Endothelial cell (in vitro differentiated cells): ENCODE measurements at places on chromosomes 3 and 15. TPM values are rescaled to one million over a fixed set of nuclear protein-coding genes. Genes with fewer than 3 reads are reported as not detected.

GRCh38 chr15:45409596-45409995 lies 31.3 kb upstream of the GATM start:
- H3K27me3 ChIP-seq: no peaks in the 10 kb centered on the region
- no peak for DNase-seq
- H3K4me3 ChIP-seq: peak overlapping the region; percentile 10
- H3K36me3 ChIP-seq: peaks cover 26% of the 10 kb centered on the region

DNA sequence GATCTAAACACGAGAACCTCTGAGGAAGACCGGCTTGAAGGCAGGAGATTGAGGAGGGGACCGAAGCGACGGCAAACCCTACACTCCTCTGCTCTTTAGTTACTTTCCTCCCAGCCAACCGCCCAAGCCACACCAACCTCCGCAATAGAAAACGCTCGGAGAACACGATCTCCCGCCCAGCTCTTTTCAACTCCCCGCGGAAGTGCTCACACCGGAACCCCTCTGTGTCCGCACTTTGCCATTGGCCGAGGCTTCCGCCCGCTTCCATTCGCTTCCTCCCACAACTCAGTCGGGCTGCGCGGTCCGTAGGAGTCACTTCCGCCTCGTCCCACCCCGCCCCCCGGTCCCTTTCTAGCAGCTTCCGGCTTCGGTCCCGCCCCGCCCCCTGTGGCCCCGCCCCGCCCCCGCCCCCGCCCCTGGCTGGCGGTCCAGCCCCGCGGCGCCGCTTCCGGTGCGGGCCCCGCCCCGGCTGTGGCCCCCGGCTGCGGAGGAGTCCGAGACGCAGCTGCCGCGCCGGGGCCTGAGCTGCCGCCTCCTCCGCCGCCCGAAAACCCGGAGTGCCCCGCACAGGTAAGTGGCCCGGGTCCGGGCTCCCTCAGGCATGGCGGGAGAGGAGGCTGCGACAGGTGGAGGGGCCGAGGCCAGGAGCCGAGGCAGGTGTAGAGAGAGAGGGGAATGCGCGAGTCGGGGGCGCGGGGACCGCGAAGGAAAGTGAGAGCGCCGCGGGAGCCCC lies at the start of gene ARID3B:
TSS of gene ARID3B (plus strand) at position 460 of the 733 bp plus-strand sequence. CDS start 2,717 bp downstream, outside the sequence.
- peak within 1 kb of the TSS; percentile 92 for H3K27ac ChIP-seq
- peaks cover 8% of the 10 kb centered on the region for H3K36me3 ChIP-seq
- peaks cover 8% of the 10 kb centered on the region for H3K27me3 ChIP-seq

Gene ASB14
- total RNA-seq: not detected

- H3K4me1 ChIP-seq: peaks cover 11% of the 10 kb centered on the region
- H3K36me3 ChIP-seq: no peaks in the 10 kb centered on the region
- DNase-seq: no peak
- H3K4me3 ChIP-seq: no peak overlapping the region
Measured at GRCh38 chr3:123336001-123336400, 112.9 kb downstream of the ADCY5 start.

DNA sequence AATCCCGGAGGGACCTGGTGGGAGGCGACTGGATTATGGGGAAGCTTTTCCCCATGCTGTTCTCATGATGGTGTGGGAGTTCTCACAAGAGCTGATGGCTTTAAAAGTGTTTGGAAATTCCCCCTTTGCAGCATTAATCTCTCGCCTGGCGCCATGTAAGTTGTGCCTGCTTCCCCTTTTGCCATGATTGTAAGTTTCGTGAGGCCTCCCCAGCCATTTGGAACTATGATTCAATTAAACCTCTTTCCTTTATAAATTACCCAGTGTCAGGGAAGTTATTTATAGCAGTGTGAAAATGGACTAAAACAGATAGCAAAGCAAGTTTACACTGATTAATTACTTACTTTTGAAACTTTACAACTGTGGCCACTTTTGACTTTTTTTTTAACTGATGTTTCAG lies 10.6 kb upstream of the U2SURP start:
- DNase-seq: no peak
- H3K27me3 ChIP-seq: no peaks in the 10 kb centered on the region
- no peak overlapping the region for H3K4me3 ChIP-seq
- no peaks in the 10 kb centered on the region for H3K4me1 ChIP-seq

Gene PDIA3
- total RNA-seq: 655 TPM

- H3K4me1 ChIP-seq: peaks cover 5% of the 10 kb centered on the region
- H3K27ac ChIP-seq: no peak overlapping the region
Measured at GRCh38 chr3:65005486-65005885, 317.7 kb upstream of the ADAMTS9 start.

- H3K4me1 ChIP-seq: no peaks in the 10 kb centered on the region
- H3K36me3 ChIP-seq: no peaks in the 10 kb centered on the region
- H3K4me3 ChIP-seq: no peak overlapping the region
- no peak overlapping the region for H3K27ac ChIP-seq
- DNase-seq: no peak
- H3K27me3 ChIP-seq: no peaks in the 10 kb centered on the region
Measured at GRCh38 chr3:192747145-192747544, 19.8 kb upstream of the FGF12 start.

Gene SLC9C1
- 0.13 TPM for total RNA-seq

- H3K27me3 ChIP-seq: peaks cover 2% of the 10 kb centered on the region
- H3K4me3 ChIP-seq: no peak overlapping the region
- DNase-seq: no peak
- no peak overlapping the region for H3K27ac ChIP-seq
Measured at GRCh38 chr3:135907422-135908165, 57.9 kb upstream of the PPP2R3A start.

- peaks cover 8% of the 10 kb centered on the region for H3K27me3 ChIP-seq
- DNase-seq: no peak
- peak overlapping the region; percentile 18 for H3K27ac ChIP-seq
- peaks cover 14% of the 10 kb centered on the region for H3K4me1 ChIP-seq
- no peaks in the 10 kb centered on the region for H3K36me3 ChIP-seq
Measured at GRCh38 chr3:172595664-172596393, 72.6 kb upstream of the TNFSF10 start.

Gene SIDT1
- 0.92 TPM for total RNA-seq

Gene CCDC39
- total RNA-seq: 0.46 TPM

DNA sequence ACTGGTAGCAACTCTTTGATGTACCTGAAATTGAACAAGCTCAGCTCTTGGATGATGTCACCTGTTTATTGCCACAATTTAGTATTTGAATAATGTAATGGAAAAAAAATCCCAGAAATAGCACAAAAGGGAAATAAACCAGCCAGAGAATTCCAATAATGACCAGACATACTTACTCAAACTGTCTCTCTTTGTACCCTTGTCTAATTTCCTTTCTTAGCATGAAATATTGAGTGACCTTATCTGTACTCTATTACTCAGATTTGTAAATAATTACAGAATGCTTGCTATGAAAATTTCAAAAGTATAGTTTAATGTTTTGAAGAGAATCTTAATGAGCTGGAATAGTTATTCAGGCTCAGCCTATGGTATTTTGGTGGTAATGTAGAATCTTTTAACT lies 555.4 kb upstream of the SGO1 start:
- H3K36me3 ChIP-seq: no peaks in the 10 kb centered on the region
- H3K27me3 ChIP-seq: no peaks in the 10 kb centered on the region
- no peaks in the 10 kb centered on the region for H3K4me1 ChIP-seq
- H3K4me3 ChIP-seq: no peak overlapping the region

GRCh38 chr15:71691458-71692417 lies 118.6 kb upstream of the NR2E3 start:
- no peaks in the 10 kb centered on the region for H3K36me3 ChIP-seq
- no peak for DNase-seq

GRCh38 chr15:69897061-69897460 lies 200.7 kb downstream of the TLE3 start:
- no peak overlapping the region for H3K4me3 ChIP-seq
- peaks cover 5% of the 10 kb centered on the region for H3K4me1 ChIP-seq
- no peak overlapping the region for H3K27ac ChIP-seq

GRCh38 chr15:99249270-99249841 lies at the start of gene TTC23:
TSS of gene TTC23 (minus strand) at chr15:99249581. CDS start at chr15:99228712, 20,869 bp downstream.
- peaks cover 21% of the 10 kb centered on the region for H3K4me1 ChIP-seq
- peak within 1 kb of the TSS; percentile 96 for H3K27ac ChIP-seq
- no peak within 1 kb of the TSS for H3K4me3 ChIP-seq
- no peaks in the 10 kb centered on the region for H3K36me3 ChIP-seq

DNA sequence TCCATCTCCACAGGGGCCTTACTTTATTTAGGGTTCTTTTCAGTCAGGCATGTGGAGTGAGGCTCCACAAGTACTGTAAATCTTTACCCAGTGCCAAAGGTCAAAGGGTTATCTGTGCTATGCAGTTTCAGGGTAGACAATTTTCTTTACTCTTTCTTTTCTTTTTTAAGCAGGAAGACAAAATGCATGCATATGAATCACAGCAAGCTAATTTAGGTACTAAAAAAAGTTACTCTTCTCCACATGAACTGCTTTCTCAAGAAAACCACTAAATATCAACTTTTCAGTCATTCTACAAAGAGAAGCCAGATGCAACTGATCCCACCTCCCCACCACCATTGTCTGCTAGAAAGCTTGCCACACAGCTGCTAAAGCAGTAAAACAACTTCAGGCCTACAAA lies 73.3 kb upstream of the PYGO1 start:
- peak overlapping the region; percentile 61 for H3K27ac ChIP-seq
- no peak overlapping the region for H3K4me3 ChIP-seq
- H3K27me3 ChIP-seq: peaks cover 5% of the 10 kb centered on the region
- H3K36me3 ChIP-seq: peaks cover 9% of the 10 kb centered on the region

GRCh38 chr15:67865766-67866165 lies 25.9 kb upstream of the RNU6-1 start:
- H3K27me3 ChIP-seq: peaks cover 1% of the 10 kb centered on the region
- no peak overlapping the region for H3K27ac ChIP-seq
- no peak overlapping the region for H3K4me3 ChIP-seq
- peaks cover 13% of the 10 kb centered on the region for H3K36me3 ChIP-seq
- no peak for DNase-seq
- H3K4me1 ChIP-seq: no peaks in the 10 kb centered on the region

Gene CCR3
- not detected for total RNA-seq

GRCh38 chr3:128369881-128370642 lies 96.6 kb downstream of the DNAJB8 start:
- H3K27ac ChIP-seq: no peak overlapping the region
- H3K4me3 ChIP-seq: no peak overlapping the region
- H3K36me3 ChIP-seq: peaks cover 10% of the 10 kb centered on the region
- peaks cover 8% of the 10 kb centered on the region for H3K27me3 ChIP-seq
- no peak for DNase-seq

- H3K4me1 ChIP-seq: peaks cover 14% of the 10 kb centered on the region
- peaks cover 4% of the 10 kb centered on the region for H3K36me3 ChIP-seq
- no peak overlapping the region for H3K4me3 ChIP-seq
- DNase-seq: peak; percentile 38
Measured at GRCh38 chr15:92391640-92392039, 2.0 kb upstream of the ST8SIA2 start.

DNA sequence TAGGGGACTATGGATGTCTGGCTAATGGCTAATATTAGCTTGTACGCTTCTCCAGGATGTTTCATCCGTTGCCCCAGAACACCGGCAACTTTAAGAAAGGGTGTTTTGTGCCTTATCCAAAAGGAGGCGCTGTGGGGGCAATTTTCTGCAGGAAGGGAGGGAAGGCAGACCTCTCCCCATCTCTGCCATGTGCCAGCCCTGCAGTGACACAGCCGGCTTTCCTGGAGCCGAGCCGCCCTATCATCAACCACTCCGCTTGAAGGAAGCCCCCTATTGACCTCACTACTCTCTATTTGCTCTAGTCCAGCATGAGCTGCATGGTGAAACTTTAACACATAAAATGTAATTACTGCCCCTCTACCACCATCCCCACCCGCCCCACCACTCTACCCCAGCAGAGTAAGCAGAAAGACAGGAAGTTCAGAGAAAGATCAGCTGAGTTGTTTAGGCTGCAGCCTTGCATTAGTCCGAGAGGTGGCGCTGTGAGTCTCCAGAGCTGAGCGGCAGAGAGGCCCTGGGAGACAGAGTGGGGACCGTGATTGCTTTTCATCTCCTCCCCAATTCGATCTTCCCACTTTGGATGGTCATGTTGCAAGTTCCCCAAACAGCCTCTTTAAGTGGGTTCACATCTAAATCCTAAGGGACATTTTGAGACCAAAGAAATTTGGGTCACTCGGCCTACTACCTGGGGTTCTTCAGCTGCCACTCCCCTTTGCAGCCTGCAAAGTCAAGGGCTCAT lies 24.5 kb upstream of the RAD18 start:
- peak overlapping the region; percentile 57 for H3K27ac ChIP-seq
- no peaks in the 10 kb centered on the region for H3K36me3 ChIP-seq
- H3K4me1 ChIP-seq: no peaks in the 10 kb centered on the region
- peaks cover 3% of the 10 kb centered on the region for H3K27me3 ChIP-seq

DNA sequence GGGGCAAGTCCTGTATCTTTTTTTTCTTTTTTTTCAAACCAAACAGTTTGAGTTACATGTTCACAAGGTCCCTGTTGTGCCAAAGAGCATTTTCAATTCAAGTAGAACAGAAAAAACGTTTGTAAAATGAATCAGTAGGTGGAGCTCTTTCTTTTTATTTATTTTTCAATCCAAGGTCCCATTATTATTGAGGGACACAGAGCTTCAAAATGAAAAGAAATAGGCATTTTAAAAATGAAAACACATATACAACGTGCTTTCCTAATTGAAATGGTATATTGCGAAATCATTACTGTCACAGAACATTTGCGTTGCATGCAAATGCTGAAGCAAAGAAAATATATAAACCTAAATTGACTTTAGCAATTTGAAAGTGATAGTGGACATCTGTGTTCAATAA lies 711.0 kb downstream of the MECOM start:
- H3K27me3 ChIP-seq: no peaks in the 10 kb centered on the region
- H3K4me1 ChIP-seq: no peaks in the 10 kb centered on the region
- H3K27ac ChIP-seq: no peak overlapping the region
- no peak for DNase-seq
- H3K4me3 ChIP-seq: no peak overlapping the region

GRCh38 chr15:82851306-82851850 lies 42.0 kb downstream of the WHAMM start:
- no peak for DNase-seq
- H3K4me3 ChIP-seq: no peak overlapping the region
- H3K4me1 ChIP-seq: peaks cover 7% of the 10 kb centered on the region
- H3K27ac ChIP-seq: no peak overlapping the region
- H3K36me3 ChIP-seq: peaks cover 2% of the 10 kb centered on the region

Gene COLQ
- total RNA-seq: 2.1 TPM

- peaks cover 2% of the 10 kb centered on the region for H3K27me3 ChIP-seq
- no peaks in the 10 kb centered on the region for H3K4me1 ChIP-seq
- no peaks in the 10 kb centered on the region for H3K36me3 ChIP-seq
- no peak overlapping the region for H3K27ac ChIP-seq
- no peak overlapping the region for H3K4me3 ChIP-seq
Measured at GRCh38 chr3:120111898-120112297, 17.7 kb upstream of the GSK3B start.

GRCh38 chr3:161558236-161558635 lies 61.6 kb downstream of the OTOL1 start:
- H3K27me3 ChIP-seq: no peaks in the 10 kb centered on the region
- DNase-seq: no peak
- no peak overlapping the region for H3K4me3 ChIP-seq
- H3K36me3 ChIP-seq: no peaks in the 10 kb centered on the region
- H3K4me1 ChIP-seq: no peaks in the 10 kb centered on the region
- no peak overlapping the region for H3K27ac ChIP-seq

DNA sequence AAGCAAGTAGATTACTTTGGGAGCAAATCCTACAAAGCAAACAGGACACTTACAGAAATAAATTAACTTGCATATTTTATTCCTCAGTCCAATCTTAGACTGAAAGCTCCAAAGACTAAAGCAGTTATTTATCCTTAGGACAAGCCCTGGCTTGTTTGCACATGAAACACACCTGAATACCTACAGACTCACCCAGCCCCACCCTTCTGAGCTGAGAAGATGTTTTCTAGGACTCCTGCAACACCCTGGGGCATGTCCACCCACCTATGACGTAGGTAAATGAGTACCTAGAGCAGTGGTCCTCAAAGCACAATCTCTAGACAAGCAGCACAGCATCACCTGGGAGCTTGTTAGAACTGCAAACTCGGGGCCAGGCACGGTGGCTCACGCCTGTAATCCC lies 80.8 kb downstream of the ANXA2 start:
- no peak for DNase-seq
- H3K36me3 ChIP-seq: no peaks in the 10 kb centered on the region
- peaks cover 3% of the 10 kb centered on the region for H3K4me1 ChIP-seq
- H3K27me3 ChIP-seq: peaks cover 3% of the 10 kb centered on the region
- H3K4me3 ChIP-seq: no peak overlapping the region
